ENCODE measurements at places on chromosomes 7 and 10.

DNA sequence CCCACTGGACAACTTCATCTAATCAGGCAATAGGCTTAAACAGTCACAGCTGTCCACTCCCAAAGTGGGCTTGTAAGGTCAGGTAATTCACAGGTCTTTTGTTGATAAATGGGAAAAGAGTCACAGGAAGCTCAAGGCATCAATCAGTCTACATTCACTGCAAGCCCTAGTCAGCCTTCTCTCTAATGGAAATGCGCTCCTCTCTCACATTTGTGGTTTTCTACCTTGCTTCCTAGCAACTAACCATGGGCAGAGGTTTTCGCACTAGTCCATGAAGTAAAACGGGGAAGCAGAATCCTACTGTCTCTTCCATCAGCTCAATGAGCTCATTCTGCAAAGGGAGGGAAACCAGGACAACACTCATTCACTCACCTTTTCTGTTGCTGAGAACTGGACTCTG lies 53.5 kb upstream of the APBB1IP start:
- DNase-seq: no peak

- no peak for DNase-seq
These were observed 182.8 kb downstream of the MAD1L1 start for GRCh38 chr7:2049782-2050510.

DNA sequence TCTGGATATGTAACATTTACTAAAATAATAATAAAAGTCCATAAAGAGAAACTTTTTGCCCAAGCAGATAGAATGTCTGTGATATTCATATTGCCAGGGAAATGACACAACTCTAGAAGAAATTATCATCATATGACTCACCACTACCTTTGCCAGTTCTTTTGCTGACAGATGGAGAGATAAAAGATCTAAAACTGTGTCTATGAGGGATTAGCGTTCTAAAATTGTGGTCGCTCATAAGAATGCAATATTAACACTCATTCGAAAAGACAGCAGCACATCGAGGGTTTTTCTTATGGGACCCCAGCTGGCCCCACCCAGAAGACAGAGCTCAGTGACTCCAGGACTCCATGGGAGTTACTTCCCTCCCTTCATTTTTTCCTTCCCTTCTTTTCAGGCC lies 16.6 kb upstream of the LANCL2 start:
- DNase-seq: peak; percentile 59

DNA sequence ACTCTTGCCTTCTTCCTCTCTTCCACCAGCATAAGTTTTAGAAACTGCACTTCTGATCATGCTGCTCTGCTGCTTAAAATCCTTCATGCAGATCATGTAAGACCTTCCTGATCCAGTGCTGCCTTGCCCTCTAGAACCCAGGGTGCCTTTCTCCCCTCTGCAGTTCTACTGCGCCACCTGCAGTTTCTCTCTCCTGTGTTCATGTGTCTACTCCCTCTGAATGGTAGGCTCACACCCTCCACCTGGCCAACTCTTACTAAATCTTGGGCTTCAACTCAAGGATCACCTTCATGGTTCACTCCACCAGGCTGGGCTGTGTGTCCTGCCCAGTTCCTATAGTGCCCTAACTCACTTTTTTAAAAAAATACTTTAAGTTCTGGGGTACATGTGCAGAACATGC lies 174.6 kb upstream of the ITGB1 start:
- DNase-seq: no peak

- DNase-seq: no peak
These were observed 34.7 kb downstream of the MET start for GRCh38 chr7:116706668-116707126.

GRCh38 chr10:79936625-79937615 lies 12.0 kb downstream of the SFTPD start:
- no peak for DNase-seq

DNA sequence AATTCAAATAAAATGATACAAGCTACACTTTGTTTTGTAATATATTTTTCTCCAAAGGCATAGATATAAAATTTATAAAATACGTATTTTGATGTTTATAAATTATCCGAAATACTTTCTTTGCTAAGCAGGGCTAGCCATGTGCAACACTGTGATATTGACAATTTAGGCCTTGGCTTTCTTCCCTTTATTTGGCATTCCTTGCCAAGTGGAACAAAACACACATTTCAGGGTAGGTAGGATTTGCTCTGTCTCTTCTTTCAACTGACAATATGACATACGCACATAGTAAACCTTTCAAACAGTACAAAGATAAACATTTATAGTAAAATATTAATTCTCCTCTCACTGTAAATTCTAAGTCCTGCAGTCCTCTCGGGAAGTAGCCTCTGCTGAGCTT lies 103.3 kb upstream of the POT1 start:
- DNase-seq: no peak

DNA sequence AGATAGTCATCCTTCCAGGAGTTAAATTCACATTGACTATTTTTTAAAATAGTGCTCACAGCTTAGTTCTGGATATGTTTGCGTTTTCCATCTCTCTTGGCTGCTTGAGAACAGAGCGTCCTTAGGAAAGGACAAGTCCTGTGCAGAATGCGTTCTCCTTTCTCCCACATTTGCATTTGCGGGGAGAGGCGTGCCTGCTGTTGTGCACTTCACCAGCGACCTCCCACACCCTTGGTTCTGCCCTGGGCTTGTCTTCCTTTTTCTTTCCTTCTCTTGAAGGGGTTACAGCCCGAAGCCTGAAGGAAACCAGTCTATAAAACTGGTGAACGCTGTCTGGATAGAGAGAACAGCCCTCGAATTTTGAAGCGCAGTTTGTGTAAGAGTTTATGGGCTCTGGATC lies 367.1 kb downstream of the DPP6 start:
- DNase-seq: no peak

DNA sequence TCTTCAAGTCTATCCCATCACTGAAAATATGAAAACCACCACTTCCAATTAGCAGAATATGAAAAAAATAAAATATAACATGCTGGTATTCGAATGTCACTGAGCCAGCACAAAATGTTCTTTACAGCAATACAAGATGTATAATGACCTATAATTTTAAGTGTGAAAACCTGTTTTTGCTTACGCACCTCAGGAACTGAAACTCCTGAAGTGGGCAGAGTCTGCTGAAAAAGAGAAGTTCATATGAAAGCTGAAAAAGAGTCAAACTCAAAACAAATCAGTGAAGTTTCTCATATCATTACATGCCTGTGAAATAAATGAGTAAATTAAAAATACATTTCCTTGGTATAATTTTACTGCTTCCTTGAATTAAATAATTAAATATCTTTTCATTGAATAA lies 272.5 kb downstream of the DGKB start:
- no peak for DNase-seq

GRCh38 chr10:87862679-87863052 lies 667 bp downstream of the KLLN start:
- peak; percentile 75 for DNase-seq

DNA sequence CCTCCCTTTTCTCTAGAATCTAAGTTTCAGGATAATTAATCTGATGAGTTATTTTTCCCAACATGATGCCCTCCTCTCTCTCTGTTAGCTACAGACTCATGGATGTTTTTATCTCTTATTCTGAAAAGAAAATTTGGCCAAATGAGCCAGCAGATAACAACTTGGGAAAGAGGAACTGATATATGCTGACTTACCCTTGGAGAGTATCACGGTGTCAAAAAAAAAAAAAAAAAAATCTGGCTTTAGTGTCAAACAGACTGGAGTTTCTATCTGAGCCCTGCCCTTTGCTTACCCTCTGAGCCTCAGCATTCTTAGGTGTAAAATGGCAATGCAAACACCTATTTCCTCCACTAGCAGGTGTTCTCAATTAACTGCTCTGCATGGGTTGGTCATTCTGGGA lies 190.4 kb downstream of the AHR start:
- DNase-seq: no peak

DNA sequence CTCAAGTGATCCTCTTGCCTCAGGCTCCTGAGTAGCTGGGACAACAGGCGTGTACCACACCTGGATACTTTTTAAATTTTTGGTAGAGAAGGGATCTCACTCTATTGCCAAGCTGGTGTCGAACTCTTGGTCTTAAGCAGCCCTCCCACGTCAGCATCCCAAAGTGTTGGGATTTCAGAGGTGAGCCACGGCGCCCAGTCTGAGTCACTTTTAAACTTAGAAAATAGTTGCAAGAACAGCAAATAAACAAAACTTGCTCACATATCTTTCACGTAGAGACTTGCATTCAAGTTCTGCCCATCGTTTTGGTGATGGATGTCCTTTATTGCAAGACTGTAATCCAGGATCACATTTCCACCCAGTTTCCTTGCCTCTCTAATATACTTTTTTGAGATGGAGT lies 16.6 kb downstream of the GTF2I start:
- DNase-seq: no peak

GRCh38 chr10:93481637-93482144 lies 443 bp downstream of the MYOF start:
- DNase-seq: no peak

- peak; percentile 43 for DNase-seq
These were observed 80.4 kb upstream of the CDK6 start for GRCh38 chr7:92916770-92917224.

GRCh38 chr7:53491051-53491450 lies 455.6 kb downstream of the POM121L12 start:
- no peak for DNase-seq

DNA sequence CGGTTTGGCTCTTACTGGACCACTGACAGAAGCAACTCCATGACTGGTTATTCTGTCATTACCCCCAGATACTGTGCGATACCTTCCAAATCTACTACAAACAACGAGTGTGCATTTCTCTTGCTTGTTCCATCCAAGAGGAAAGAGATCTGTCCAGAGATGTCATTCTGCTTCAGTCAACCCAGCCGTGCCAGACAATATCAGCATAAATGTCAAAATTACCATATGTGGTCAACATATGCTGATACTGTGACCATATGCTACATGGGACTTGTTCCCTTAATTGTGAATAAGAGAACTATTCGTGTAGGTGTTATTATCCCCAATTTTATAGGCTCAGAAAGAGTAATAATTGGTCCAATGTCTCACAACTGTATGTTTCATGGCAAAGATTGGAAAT lies 143.2 kb upstream of the PRSS1 start:
- DNase-seq: no peak

- DNase-seq: no peak
These were observed 623.2 kb downstream of the SDK1 start for GRCh38 chr7:3924277-3924676.

DNA sequence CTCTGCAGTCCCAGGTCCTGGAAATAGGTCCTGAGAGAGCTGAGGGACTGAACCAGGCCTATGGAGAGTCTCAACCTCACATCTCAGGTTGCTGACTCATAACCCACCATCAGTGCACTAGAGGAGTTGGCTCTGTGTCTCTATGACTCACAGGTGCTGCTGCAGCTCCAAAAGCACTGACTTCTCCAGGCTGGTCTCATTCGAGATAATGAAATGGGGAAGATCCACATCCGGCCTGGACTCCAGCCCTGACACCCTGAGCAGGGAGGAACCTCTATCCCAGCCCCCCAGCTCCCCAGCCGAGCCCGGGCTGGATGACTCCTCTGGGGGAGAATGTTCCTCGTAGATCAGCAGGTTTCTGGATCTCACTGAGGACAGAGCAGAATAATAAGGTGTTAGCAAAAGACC lies 35.5 kb upstream of the DGKI start:
- DNase-seq: peak; percentile 23

DNA sequence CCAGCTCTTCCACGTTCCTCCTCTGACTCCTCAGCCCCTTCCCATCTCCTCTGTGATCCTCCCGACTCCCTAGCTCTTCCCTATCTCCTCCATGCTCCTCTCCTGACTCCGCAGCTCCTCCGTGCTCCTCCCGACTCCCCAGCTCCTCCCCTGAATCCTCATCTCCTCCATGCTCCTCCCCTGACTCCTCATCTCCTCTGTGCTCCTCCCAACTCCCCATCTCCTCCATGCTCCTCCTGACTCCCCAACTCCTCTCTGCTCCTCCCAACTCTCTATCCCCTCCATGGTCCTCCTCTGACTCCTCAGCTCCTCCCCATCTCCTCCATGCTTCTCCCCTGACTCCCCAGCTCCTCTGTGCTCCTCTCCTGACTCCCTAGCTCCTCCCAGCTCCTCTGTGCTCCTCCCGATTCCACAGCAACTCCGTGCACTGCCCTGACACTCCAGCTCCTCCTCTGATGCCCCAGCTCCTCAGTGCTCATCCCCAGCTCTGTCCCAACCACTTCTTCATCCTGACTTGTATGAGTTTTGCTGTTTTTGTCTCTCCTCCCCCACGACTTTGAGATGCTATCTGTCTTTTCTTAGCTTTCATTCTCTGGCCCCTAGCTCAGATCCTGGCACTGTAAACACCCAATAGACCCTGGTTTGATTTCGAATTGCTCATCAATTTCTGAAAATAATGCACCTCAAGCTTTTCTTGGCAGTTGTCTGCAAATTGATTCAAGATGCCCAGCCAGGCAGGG lies 38.3 kb downstream of the OAT start:
- no peak for DNase-seq

GRCh38 chr7:150390205-150390604 lies 11.1 kb downstream of the ZNF775 start:
- no peak for DNase-seq

DNA sequence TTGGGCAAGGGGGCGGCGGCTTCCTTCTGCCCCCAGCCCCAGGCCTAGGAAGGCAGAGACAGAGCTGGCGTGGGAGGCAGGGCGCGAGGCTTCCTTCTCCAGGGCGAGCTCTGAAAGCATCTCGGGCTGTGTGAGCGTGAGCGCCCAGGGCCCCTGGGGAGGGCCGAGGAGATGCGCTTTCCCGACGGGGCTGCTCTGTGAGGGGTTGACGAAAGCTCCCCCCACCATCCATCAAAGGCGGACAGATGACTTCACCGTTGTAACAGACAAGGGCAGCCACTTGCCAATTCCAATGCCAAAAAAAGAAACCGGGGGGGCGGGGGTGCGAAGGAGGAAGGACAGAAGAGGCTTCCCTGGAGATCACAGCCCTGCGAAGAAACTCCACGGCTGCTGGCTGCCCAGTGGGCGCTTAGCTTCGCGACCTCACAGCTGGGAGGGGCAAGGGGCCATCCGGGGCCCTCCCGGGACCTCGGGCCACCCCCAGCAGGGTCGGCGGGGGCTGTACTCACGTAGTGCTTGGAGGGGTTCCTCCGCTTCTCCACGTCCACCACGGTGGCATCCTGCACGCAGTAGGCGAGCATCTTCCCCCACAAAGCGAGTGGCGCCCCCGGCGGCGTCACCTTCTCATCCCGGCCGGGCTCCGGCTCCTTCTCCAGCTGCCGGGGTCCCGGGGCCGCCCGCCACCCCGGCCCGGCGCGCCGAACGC lies 537 bp downstream of the SH3PXD2A start:
- no peak for DNase-seq

GRCh38 chr7:4017081-4017480 lies 665.0 kb upstream of the FOXK1 start:
- no peak for DNase-seq

DNA sequence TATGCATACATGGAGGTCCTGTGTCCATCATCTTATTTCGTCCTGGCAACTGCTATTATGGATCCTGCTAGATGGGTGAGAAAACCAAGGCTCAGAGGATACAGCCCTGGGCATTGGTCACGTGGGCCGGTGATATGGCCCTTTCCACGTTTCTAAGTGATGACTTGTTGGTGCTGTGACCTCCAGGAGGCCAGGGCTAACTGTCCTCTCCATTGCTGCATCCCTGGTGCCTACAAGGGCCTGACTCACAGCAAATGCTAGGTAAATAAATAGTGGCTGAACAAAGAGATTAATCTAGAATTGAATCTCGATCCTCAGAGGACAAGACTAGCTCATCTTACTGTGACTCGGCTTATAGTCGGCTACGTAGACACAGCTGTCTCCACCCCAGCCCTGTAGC lies 78.6 kb downstream of the FAM53B start:
- no peak for DNase-seq

- no peak for DNase-seq
These were observed 123.1 kb downstream of the DKK1 start for GRCh38 chr10:52437205-52437646.
